DMS53 (cell line): ENCODE measurements at places on chromosomes 3 and 15.
A peak's percentile ranks its signal among the peaks of the same experiment; 100 is the strongest.

GRCh38 chr3:128549283-128550112, 56.5 kb upstream of the GATA2 start:
- no peak for DNase-seq

DNA sequence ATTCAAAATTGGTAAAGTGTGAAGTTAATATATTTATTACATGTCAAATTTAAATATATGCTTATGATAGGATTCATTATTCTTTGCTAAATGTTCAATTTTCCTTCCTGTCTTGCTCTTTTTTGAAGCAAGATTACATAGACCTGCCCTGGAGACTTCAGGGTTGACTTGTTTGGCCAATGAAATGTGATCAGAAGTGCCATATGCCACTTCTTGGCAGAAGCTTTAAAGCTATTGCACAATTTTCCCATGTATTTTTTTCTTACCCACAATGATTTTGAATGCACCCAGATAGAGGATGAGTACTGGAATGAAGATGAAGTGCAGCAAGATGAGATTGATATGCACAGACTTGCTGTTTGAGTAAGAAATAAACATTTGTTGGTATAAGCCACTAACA, 406.3 kb upstream of the BCHE start:
- DNase-seq: no peak

DNA sequence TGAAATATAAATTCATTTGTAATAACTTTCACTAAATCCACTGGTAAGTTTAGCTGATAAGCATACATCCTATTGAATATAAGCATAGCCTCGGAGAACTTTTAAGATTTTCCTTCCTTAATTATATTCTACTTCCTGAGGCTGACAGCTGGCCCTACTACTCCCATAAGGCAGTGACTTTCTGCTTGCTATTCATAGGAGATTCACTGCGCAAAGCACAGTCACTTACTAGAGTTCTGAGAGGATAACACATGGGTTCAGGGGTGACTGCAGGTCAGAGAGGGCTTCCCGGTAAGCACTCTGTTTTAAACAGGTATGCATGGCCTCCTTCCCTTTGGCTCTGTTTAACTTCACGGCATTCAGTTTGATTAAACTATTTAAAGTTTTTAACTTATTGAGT, 75.8 kb downstream of the FAIM start:
- DNase-seq: no peak

DNA sequence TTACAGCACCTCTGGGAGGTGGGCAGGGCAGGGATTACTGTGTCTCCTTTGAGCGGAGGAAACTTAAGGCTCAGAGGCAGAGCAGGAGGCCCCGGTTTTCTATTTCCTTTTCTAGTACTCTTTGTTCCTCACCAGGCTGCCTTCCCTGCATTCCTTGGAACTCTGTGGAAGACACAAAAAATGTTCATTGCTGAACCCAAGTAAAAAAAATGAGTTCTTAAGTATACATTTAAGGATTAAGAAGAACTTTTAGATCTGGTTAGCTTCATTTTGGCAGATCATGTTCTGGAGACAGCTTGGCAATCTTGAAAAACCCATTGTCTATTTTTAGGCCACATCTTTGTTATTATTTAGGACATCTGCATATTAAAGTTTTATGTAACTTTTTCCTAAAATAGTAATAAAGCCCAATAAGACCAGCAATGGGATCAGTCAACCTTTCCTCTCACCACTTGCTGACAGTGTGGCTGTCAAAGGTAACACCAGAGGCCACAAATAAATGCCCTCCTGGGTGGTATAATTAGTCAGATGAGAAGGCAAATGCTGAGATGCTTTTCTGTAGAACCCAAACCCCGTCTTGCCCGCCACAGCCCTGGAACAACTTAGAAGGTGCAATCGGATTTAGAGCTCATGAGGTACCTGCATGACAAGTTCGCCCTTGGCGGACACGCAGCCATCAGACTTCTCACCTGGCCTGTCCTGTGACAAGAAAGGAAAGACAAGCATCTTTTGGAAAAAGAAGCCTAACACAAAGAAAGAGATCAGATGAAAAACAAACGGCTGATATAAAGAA, 97.2 kb downstream of the DGKG start:
- DNase-seq: no peak

DNA sequence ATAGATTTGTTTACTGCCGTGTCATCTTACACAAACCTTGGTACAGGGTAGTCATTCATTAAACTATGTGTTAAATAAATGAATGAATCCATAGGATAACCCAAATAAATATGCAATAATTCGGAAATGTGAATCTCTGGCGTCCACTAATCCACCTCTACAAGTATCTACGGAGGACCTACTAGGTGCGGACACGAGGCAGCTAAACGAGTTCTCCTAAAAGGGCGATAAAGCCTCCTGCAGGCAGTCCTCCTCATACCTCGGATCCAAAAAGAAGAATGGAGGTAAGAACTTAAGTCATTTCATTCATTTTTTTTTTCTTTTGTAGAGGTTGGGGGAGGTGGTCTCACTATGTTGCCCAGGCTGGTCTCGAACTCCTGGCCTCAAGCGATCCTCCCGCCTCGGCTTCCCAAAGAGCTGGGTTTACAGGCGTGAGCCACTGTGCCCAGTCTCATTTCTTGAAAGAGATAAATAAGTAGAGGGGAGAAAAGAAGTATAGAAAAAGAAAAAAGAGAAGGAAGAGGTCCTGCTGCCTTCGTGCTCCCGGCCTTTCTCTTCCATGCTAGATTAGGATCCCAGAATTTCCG, 706 bp upstream of the RPL35A start:
- DNase-seq: peak; percentile 49

GRCh38 chr3:28022916-28023315, 218.5 kb upstream of the CMC1 start:
- DNase-seq: peak; percentile 23

GRCh38 chr3:54969652-54970051, 41.8 kb upstream of the LRTM1 start:
- peak; percentile 0 for DNase-seq

DNA sequence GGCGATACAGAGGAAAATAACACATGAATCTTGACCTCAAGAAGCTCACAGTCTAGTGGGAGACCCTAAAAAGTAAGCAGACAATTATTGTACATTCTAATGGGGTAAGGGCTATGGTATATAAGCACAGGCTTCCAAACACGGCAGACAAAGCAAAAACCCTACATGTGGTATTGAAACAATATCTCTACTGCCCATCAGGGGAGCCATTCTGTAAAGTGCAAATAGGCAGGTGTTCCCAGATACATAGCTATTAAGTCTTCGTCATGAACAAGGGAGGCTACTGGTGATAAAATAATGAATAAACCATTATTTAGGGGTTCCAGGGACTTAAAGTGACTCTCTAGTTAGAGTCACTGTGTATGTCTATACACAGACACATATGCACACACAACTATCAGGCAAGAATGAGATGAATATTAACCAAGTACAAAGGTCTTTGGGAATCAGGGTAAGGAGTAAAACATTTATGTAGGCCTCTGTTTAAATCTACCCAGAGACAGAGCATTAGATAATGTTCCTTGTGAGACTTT, 38.7 kb upstream of the ASB14 start:
- peak; percentile 0 for DNase-seq
